ENCODE measurements at places on chromosomes 12 and 14. TPM values are rescaled to one million over a fixed set of nuclear protein-coding genes. Genes with fewer than 3 reads are reported as not detected.

DNA sequence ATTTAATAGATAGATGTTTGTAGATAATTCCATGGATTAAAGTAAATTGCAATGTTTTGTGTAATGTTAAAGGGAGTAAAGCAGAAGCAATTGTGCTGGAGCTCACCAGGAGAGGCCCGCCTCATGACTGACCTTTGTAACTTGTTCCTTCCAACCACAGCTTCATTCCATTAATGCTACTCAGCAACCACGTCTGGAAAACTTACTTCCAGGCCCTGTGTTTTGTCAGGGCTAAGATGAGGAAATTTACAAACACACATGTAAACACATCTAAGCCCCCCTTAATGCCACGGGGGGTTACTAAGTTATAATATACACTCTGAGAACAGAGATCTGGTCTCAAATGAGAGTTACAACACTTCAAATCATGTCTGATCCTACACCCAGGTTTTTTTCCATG is 12.4 kb downstream of the LUM start:
- H3K27ac ChIP-seq = no peak overlapping the region
- H3K36me3 ChIP-seq = no peaks in the 10 kb centered on the region
- H3K27me3 ChIP-seq = no peaks in the 10 kb centered on the region
- DNase-seq = no peak
- H3K4me3 ChIP-seq = no peak overlapping the region
- H3K4me1 ChIP-seq = no peaks in the 10 kb centered on the region

GRCh38 chr14:100445436-100446088 is 122.4 kb downstream of the SLC25A47 start:
- no peak overlapping the region for H3K4me3 ChIP-seq
- no peaks in the 10 kb centered on the region for H3K27me3 ChIP-seq
- no peak overlapping the region for H3K27ac ChIP-seq
- H3K36me3 ChIP-seq = no peaks in the 10 kb centered on the region
- peaks cover 8% of the 10 kb centered on the region for H3K4me1 ChIP-seq

DNA sequence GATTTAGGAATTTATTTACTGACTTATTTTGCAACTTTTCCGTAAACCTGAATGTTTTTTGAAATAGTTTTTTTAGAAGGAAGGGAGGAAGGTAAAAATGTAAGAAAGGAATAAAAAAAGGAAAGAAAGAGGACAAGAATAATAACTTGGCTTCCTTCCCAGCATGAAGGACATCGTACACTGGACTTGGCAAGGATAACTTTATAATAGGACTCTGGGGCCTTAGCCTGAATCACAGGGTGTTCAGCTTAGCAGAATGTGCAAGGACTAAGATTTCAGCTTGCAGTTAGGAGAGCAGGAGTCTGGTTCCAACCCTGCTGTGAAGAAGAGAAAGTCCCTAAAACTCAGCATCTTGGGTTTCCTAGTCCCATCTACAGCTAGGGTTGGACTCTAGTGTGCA is 1053.3 kb downstream of the VRK1 start:
- no peaks in the 10 kb centered on the region for H3K36me3 ChIP-seq
- DNase-seq = no peak
- H3K4me3 ChIP-seq = no peak overlapping the region
- no peak overlapping the region for H3K27ac ChIP-seq
- H3K27me3 ChIP-seq = no peaks in the 10 kb centered on the region
- no peaks in the 10 kb centered on the region for H3K4me1 ChIP-seq

GRCh38 chr12:16946704-16947103 is 340.7 kb upstream of the LMO3 start:
- H3K4me1 ChIP-seq = no peaks in the 10 kb centered on the region
- DNase-seq = no peak
- no peak overlapping the region for H3K27ac ChIP-seq
- no peaks in the 10 kb centered on the region for H3K27me3 ChIP-seq

- H3K27ac ChIP-seq = no peak overlapping the region
- H3K36me3 ChIP-seq = no peaks in the 10 kb centered on the region
- H3K4me1 ChIP-seq = no peaks in the 10 kb centered on the region
- DNase-seq = no peak
Observed at GRCh38 chr12:16300736-16301135, 23.3 kb upstream of the SLC15A5 start.

DNA sequence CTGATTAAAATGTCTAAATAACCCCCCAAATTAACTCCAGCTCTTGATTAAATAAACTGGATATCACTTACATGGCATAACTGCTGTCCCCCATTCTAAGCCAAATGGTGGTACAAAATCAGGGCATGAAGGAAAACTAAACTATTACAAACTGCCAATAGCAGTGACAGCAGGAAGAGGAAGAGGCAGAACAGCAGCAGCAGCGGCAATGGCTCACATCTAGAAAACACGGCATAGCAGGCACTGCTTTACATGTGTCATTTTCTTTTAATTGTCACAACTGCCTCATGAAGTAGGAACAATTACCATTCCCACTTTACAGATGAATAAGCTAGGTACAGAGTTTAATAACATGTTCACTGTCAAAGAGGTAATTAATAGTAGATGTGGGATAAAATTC is 92.0 kb downstream of the EPS8 start:
- H3K4me3 ChIP-seq = no peak overlapping the region
- H3K27ac ChIP-seq = peak overlapping the region; percentile 44
- H3K36me3 ChIP-seq = no peaks in the 10 kb centered on the region
- H3K27me3 ChIP-seq = no peaks in the 10 kb centered on the region
- DNase-seq = no peak
- H3K4me1 ChIP-seq = peaks cover 33% of the 10 kb centered on the region

DNA sequence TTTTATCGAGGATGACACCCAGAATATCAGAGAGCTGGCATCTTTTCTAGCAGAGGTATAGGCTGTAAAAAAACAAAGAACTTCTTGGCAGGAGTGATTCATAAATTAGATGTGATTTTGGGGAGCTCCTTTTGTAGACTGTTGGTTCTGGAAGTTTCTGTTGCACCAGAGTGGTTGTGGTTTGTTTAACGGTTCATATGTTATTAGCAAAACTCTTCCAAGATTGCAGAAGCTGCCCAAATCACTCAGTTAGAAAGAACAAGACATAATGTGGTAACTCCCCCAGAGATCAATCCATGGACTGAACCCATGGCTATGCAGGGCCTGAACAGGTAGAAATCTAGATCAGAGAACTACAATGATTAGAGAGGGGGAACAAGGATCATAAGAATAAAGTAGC is 6.7 kb upstream of the RNASE10 start:
- no peak for DNase-seq
- H3K4me1 ChIP-seq = no peaks in the 10 kb centered on the region
- H3K36me3 ChIP-seq = no peaks in the 10 kb centered on the region
- no peaks in the 10 kb centered on the region for H3K27me3 ChIP-seq
- H3K27ac ChIP-seq = no peak overlapping the region
- H3K4me3 ChIP-seq = no peak overlapping the region

- no peaks in the 10 kb centered on the region for H3K36me3 ChIP-seq
- no peak overlapping the region for H3K4me3 ChIP-seq
- no peaks in the 10 kb centered on the region for H3K4me1 ChIP-seq
- H3K27me3 ChIP-seq = no peaks in the 10 kb centered on the region
Observed at GRCh38 chr12:112530941-112531340, 112.2 kb downstream of the PTPN11 start.

- H3K27me3 ChIP-seq = no peaks in the 10 kb centered on the region
- DNase-seq = no peak
- H3K27ac ChIP-seq = no peak overlapping the region
- no peak overlapping the region for H3K4me3 ChIP-seq
Observed at GRCh38 chr14:63249092-63249491, 44.8 kb downstream of the RHOJ start.

The RNASE7 gene
- not detected for total RNA-seq

The KRT75 gene
- not detected for total RNA-seq

The SLC6A13 gene
- 3.9 TPM for total RNA-seq

The PIANP gene
- total RNA-seq = 0.20 TPM

The OTOGL gene
- 0.09 TPM for total RNA-seq

The PLEKHG7 gene
- total RNA-seq = not detected

Data from upper lobe of right lung (tissue), 1 donor.